Uterus (tissue), 4 donors: ENCODE measurements at places on chromosomes 5 and 9.

DNA sequence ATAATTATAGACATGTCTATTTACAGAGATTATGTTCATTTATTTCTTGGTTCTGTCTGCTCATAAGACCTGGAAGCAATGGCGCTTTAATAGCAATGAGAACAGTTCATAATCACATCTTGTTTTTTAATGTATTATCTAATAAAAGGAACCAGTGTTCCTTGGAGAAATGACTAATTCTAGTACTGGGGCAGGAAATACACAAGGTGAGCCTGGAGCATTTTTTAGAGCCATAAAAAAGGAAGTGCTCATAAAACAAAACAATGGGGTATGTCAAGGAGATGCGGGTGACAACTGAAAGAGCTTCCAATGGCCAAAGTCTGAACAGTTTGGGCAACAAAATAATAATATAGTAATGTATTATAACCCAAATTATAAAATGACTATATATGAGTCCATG lies 531.9 kb upstream of the CHD1 start:
- DNase-seq, result no peak

DNA sequence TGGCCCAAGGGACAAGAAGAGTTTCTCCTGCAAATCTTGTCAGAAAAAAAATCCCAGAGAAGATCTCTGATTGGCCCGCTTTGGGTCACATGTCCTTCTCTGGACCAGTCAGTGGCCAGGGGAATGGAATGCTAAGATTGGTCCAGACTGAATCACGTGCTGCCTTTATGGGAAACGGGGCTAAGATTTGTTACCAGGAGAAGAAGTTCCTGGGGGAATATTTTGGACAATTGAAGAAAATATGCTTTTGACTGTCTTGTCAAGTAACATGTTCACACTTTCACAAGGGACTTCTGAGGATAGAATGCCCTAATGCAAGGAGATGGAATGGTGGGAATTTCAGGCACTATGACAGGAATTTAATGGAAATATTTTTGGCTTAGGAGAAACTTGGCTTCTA lies 74.1 kb upstream of the SH3PXD2B start:
- no peak for DNase-seq

DNA sequence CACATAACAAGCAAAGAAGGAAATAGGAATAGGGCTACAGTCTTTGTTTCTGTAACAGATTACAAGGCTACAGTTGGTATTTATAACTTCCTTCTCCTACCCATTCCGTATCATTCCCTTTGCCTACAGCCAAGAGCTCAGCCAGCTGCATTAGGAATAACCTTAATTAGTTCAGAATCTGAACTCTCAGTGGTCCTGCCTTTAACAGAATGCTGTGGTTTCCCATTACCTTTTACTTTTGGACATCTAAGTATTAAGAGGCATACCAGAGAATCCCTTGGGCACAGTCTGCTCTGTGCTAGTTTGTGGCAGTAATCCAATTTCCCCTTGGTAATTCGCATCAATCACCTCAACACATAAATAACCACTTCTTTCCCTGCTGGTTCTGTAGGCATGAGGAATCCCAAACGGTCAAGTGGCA lies 44.2 kb downstream of the PKD2L2 start:
- DNase-seq, result no peak

GRCh38 chr5:74608736-74609601 lies 31.6 kb downstream of the ENC1 start:
- DNase-seq, result no peak

GRCh38 chr5:14247054-14247386 lies 103.9 kb downstream of the TRIO start:
- no peak for DNase-seq

- DNase-seq, result no peak
These were observed 126.8 kb upstream of the DMRT1 start for GRCh38 chr9:714675-715074.

- DNase-seq, result no peak
These were observed 12.8 kb downstream of the FABP6 start for GRCh38 chr5:160242145-160242544.

GRCh38 chr9:76827296-76828080 lies 63.2 kb downstream of the PCA3 start:
- no peak for DNase-seq

- no peak for DNase-seq
These were observed 78.5 kb downstream of the RGS3 start for GRCh38 chr9:113542006-113542405.

- DNase-seq, result no peak
These were observed 60.7 kb upstream of the IFNE start for GRCh38 chr9:21542787-21543186.

DNA sequence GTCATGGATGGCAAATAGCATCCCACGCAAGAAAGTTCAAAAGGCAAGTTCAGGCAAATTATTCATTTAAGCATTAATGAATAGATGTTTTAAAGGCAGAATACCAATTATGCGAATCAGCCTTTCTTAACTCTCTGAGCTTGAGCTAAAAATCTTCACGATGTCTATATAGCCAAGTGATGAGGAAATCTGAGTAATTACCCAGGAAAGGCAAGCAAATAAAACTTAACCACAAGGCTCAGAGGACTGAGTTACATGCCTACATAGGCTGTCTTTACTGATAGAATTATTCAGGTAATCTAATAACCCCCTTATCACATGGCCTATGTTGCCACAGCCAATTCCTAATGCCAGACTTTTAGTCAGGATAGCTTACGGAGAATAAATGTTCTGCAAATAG lies 120.8 kb upstream of the MTAP start:
- DNase-seq, result no peak

DNA sequence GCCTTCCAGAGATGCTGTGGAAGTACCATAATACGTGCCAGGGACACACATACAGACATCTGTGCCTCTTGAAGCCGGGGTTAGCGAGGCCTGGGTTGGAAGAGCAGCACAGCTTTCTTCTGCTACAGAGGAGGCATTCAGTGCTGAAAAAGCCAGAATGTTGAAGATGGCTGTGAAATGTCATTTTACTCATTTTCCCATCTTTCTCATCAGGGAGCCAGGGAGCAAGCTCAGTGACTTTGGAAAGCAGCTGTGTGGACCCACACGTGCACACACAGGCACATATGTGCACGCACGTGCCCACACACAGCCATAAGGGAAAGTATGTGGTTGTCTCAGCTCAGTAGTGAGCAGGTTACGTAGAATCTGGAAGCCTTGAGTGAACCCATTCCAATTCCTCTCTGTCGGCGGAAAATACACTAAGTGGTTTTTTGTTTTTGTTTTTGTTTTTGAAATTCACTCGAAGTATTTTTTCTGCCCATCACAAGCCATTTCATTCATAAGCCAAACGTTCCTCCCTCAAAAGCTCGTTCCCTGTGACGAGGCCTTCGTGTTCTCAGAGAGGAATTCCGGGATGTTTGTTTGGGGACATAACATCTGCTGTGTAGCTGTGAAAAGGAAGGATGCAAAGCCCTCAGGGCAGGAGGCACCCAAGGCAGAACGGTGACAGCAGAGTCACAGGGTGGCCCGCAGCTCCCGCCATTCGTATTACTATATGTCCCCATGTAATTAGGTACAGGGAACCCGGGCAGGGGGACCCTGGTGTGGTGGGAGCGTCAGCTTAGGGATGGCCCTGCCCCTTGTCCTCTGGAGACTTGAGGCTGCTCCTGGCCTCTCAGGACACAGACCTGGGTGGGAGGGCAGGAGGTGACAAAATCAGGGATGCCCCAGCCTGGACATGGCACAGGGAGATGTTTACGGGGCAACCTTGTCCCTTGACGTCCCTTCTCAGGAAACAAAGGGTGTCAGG lies 29.0 kb upstream of the ANKRD33B start:
- DNase-seq, result no peak

DNA sequence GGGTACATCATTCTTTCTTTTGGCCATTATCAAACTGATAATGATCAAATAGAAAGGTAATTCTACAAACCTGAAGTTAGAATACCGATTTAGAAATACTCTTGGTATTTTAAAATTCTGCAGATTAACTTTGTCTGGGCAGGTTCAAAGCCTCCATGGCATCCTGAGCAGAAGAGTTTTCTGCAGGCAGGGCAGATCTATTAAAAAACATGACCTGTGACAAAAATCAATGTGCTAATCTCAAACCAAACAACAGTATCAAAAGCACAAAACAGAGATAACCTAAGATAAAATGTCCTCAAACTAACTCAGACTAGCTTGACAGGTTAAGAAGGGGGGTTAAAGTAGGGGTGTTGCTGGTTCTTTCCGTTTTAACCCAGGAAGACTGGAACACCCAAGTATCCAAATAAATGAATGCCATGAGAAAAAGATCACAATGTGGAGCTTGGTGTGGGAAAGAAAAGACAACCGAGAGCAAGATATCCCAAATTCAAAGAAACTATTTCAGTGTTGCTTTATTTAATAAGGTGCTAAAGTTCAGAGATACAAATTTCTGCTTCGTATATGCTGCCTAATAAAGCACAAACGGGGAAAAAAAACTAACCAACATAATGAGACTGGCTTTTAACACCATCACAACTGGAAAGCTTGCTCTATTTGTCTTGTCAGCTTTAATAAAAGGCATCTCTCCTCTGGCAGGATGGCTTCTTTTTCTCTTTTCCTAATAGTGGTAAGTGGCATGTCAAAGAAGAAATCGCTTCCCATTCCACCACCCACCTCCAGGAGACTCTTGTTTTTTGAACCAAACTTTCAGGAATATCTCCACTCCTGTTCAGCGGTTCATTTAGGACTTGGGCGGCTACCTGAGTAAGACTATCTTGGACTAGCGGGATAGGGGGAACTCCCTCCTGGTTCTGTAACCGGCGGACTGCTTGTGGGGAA lies 2.3 kb downstream of the EFNA5 start:
- no peak for DNase-seq
